ENCODE measurements at places on chromosomes 6 and 20. TPM values are rescaled to one million over a fixed set of nuclear protein-coding genes. Genes with fewer than 3 reads are reported as not detected.

The CLPSL1 gene
- total RNA-seq = not detected

- no peaks in the 10 kb centered on the region for H3K27me3 ChIP-seq
- no peak for DNase-seq
- no peaks in the 10 kb centered on the region for H3K4me1 ChIP-seq
- H3K4me3 ChIP-seq = no peak overlapping the region
- H3K27ac ChIP-seq = no peak overlapping the region
These were observed 169.7 kb upstream of the PTPRK start for GRCh38 chr6:128690063-128690462.

DNA sequence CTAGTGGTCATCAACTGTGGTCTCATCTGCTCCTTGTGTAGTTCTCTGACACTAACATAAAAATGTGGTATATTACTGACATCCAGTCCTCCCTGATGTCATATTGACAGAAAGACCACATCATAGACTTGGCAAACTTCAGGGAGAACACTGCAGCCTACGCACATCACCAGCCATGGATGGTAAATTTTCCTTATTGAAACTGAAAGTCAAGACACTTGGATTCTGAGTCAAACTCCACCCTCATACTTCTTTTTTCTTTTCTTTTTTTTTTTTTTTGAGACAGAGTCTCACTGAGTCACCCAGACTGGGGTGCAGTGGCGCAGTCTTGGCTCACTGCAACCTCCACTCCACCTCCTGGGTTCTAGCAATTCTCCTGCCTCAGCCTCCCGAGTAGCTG, 25.4 kb downstream of the NDRG3 start:
- H3K4me1 ChIP-seq = peaks cover 12% of the 10 kb centered on the region
- peaks cover 8% of the 10 kb centered on the region for H3K36me3 ChIP-seq
- peak; percentile 68 for DNase-seq
- H3K27ac ChIP-seq = peak overlapping the region; percentile 65

DNA sequence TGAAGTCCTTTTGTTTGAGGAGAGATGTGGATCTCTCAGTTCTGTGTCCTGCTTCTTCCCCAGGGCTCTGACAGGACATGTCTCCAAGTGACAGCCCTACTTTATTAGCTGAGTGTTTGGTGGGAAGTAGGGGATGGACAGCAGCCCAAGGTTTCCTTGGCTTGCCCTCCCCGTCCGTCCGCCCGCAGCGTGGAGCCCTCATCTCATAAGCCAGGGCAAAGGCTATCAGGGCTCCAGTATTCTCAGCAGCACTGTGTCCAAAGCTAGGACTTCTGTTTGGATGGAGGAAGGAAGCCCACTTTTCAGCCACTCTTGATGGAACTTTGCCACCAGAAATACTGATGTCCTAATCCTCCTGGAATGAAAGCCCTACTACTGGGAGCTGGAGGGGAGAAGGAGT, 13.6 kb downstream of the CDC5L start:
- H3K4me1 ChIP-seq = peaks cover 18% of the 10 kb centered on the region
- H3K36me3 ChIP-seq = peaks cover 69% of the 10 kb centered on the region

DNA sequence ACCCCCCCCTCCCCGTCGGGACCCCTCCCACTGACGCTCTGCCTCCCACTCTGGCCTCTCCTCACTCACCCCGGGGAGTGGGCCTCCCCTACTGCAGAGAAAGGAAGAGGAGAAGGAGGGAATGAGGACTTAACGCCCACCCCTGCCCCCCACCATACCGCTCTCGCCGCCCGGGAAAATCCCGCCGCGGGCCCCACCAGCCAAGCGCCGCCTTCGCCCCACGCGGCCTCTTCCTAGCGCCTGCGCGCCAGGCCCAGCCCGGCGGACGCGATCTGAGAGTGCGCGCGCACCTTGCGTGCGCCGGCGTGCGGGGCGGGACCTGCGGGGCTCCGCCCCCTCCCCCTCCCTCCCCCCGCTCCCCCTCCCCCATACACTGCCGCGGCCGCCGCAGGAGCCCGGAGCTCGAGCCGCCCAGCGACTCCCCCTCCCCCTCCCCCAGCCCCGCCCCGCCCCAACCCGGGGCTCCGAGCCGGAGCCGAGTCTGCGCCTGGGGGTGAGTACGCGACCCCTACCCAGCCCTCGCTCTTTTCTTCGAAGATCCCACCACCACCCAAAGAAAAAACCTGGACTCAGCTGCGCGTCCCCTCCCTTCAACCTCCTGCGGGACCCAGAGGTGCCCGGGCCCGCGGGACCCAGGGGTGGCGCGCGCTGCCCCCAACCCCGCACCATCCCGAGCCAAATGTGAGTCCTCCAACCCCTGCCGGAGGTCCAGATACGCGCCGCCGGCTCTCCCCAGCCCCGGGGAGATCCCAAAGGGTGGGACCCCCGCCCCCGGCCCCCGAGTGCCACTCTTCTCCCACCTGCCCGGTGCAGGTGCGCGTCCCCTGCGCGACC, at the start of the genes MRPL14 and TMEM63B:
MRPL14 (minus strand) TSS at position 267 of the 834 bp plus-strand sequence. CDS start 10,841 bp downstream, outside the sequence.
TMEM63B (plus strand) TSS at position 369 of the 834 bp plus-strand sequence. CDS start 7,031 bp downstream, outside the sequence.
- peak within 1 kb of the TSS; percentile 99 for H3K27ac ChIP-seq
- H3K27me3 ChIP-seq = no peaks in the 10 kb centered on the region
- H3K4me3 ChIP-seq = peak within 1 kb of the TSS; percentile 86
- peak; percentile 97 for DNase-seq
- H3K36me3 ChIP-seq = peaks cover 35% of the 10 kb centered on the region
- H3K4me1 ChIP-seq = peaks cover 51% of the 10 kb centered on the region

GRCh38 chr6:5679691-5680090, 327.0 kb downstream of the NRN1 start:
- H3K27me3 ChIP-seq = no peaks in the 10 kb centered on the region
- no peaks in the 10 kb centered on the region for H3K36me3 ChIP-seq
- H3K27ac ChIP-seq = no peak overlapping the region
- no peak overlapping the region for H3K4me3 ChIP-seq
- H3K4me1 ChIP-seq = peaks cover 12% of the 10 kb centered on the region

- peaks cover 2% of the 10 kb centered on the region for H3K4me1 ChIP-seq
- H3K27me3 ChIP-seq = peaks cover 15% of the 10 kb centered on the region
- no peak for DNase-seq
- no peak overlapping the region for H3K4me3 ChIP-seq
- no peak overlapping the region for H3K27ac ChIP-seq
These were observed 23.7 kb upstream of the TMEM14A start for GRCh38 chr6:52647199-52647598.

All from activated CD4-positive, alpha-beta T cell treated with anti-CD3 and anti-CD28 coated beads, Interleukin-2, amount 10 ng/mL, durations not matched to agents 24 days and 14 days (primary cell).